Left lung (tissue), 14 donors: ENCODE measurements at places on chromosomes 4 and X. TPM values are rescaled to one million over a fixed set of nuclear protein-coding genes. Genes with fewer than 3 reads are reported as not detected.

DNA sequence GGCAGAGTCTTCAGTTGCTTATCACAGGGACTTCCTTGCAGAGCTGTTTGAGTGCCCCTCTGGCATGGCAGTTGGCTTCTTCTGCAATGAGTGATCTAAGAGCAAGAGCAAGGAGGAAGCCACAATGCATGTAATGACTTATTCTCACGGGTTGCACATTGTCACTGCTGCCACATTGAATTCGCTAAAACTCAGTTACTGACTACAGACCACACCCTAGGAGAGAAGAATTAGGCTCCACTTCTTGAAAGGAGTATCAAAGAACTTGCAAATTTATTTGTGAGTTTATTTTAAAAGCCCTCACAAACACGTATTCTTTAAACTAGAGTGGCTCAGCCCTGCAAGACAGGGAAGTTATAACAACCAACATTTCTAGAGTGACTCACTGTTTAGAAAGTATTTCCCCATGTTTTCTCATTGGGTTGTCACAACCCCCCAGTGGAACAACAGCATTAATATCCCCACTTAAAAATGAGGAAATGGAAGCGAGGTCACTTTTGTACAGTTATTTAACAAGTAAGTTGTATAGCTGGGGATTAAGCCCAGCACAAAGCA, 32.4 kb upstream of the RBPJ start:
- no peaks in the 10 kb centered on the region for H3K27me3 ChIP-seq
- H3K4me3 ChIP-seq: no peak overlapping the region
- no peak for DNase-seq
- no peaks in the 10 kb centered on the region for H3K4me1 ChIP-seq

GRCh38 chrX:333611-334311, 15.2 kb upstream of the GTPBP6 start:
- H3K27me3 ChIP-seq: peaks cover 31% of the 10 kb centered on the region
- peaks cover 6% of the 10 kb centered on the region for H3K4me1 ChIP-seq
- no peaks in the 10 kb centered on the region for H3K36me3 ChIP-seq
- no peak overlapping the region for H3K27ac ChIP-seq
- no peak for DNase-seq

DNA sequence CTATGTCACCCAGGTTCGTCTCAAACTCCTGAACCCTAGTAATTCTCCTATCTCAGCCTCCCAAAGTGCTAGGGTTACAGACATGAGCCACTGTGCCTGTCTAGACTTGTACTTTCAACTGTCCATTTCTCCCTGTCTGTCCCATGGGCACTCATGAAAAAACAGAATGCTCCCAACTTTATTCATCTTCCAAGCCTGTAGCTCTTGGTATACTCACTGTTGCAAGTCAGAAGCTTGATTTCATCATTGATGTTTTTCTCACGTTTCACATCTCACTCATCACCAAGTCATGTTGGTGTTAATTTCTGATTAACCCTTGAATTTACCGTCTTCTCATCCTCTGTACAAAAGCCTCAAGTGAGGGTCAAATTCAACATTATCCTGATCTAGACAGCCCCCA, 7.3 kb upstream of the SRP72 start:
- H3K4me1 ChIP-seq: no peaks in the 10 kb centered on the region
- peaks cover 65% of the 10 kb centered on the region for H3K36me3 ChIP-seq
- H3K27me3 ChIP-seq: no peaks in the 10 kb centered on the region
- H3K27ac ChIP-seq: no peak overlapping the region
- H3K4me3 ChIP-seq: no peak overlapping the region
- no peak for DNase-seq

The SUPT20HL1 gene
- not detected for polyA plus RNA-seq

- H3K4me1 ChIP-seq: peaks cover 4% of the 10 kb centered on the region
- H3K27me3 ChIP-seq: no peaks in the 10 kb centered on the region
- H3K27ac ChIP-seq: no peak overlapping the region
- H3K36me3 ChIP-seq: no peaks in the 10 kb centered on the region
These were observed 115.0 kb upstream of the INPP4B start for GRCh38 chr4:142960867-142961644.

The DCAF8L2 gene
- polyA plus RNA-seq: not detected

The SLITRK4 gene
- polyA plus RNA-seq: 2.2 TPM

GRCh38 chr4:78150543-78150864, 93.4 kb downstream of the FRAS1 start:
- no peaks in the 10 kb centered on the region for H3K36me3 ChIP-seq
- H3K4me3 ChIP-seq: no peak overlapping the region
- no peak for DNase-seq

The MAOB gene
- polyA plus RNA-seq: 8.8 TPM

GRCh38 chr4:10596586-10597290, 87.8 kb downstream of the CLNK start:
- H3K27ac ChIP-seq: no peak overlapping the region
- DNase-seq: no peak
- H3K4me3 ChIP-seq: no peak overlapping the region

DNA sequence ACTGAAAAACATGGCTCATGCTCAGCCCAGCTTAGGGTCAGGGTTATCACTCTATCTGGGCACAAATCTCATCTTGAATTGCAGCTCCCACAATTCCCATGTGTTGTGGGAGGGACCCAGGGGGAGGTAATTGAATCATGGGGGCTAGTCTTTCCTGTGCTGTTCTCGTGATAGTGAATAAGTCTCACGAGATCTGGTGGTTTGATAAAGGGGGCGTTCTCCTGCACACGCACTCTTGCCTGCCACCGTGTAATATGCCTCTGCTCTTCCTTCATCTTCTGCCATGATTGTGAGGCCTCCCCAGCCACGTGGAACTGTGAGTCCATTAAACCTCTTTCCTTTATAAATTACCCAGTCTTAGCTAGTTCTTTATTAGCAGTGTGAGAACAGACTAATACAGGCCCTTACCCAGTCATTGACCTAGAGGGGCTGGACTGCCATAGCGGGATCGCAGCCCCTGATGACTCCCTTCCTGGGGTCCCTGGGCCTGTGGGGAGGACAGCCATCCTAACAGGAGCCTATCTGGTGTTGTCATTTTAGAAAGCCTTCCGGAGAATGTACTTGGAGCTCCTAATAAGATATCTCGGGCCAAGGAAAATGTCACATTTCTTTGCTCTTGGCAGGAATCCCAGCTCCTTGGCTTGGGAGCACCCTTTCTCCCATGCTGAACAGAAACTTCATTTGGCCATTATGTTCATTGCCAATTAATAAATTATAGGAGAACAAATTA, 112.6 kb downstream of the PHKA2 start:
- no peaks in the 10 kb centered on the region for H3K27me3 ChIP-seq
- DNase-seq: no peak
- no peak overlapping the region for H3K4me3 ChIP-seq
